NCI-H1694 treated with DMSO at 0.1 percent for 48 hours (cell line): ENCODE measurements at places on chromosomes 11 and 22.

DNA sequence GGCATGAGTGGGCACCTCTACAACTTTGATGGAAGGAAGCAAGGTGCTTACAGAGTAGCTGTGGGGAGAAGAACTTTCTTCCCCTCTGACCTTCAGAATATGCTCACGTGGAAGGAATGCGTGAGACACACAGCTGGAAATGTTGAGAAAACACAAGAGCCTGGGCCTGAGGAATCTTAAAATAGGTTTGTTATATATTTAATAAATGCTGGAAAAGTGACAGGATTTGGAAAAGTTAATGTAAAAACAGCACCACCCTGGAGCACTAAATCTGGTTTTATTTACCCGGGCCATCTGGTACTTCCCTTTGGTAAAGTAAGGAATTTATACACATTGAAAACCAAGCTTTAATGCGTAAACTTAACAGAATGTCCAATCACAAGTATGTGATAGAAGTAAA lies 14.0 kb upstream of the AMPD3 start:
- no peak for DNase-seq

- no peak for DNase-seq
These were observed 352.8 kb downstream of the SHANK2 start for GRCh38 chr11:70899616-70900015.

GRCh38 chr22:24848559-24849168 lies 42.7 kb downstream of the SGSM1 start:
- DNase-seq = no peak

DNA sequence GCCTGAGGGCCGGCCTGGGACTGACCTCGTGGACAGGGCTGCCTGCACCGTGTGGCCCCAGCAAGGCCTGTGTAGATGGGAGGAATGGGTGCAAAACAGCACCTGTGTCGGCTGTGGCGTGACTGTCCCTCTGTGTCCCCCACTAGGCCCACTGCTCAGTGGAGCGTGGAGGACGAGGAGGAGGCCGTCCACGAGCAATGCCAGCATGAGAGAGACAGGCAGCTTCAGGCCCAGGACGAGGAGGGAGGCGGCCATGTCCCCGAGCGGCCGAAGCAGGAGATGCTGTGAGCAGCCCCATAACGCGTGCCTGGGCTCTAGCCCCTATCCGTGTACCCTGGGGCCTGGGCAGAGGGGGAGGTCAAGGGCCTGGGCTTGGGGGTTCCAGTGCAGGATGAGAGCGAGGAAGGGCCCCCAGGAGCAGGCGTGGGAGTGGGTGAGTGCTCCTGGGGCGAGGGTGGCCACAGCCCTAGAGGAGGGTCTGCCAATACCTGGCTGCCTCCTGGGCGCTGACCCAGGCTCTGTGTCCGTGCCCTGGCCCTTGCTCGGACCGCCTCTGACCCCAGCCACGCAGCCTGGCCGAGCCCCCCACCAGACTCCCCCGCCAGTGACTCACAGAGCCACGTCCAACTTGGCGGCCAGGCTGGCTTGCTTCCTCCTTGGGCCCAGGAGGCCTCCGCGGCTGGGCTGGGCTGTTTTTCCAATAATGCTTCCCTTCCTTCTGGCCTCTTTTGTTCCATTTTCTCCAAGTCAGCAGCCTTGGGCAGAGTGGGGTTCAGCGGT lies 11.6 kb downstream of the PRR33 start:
- DNase-seq = no peak

- DNase-seq = no peak
These were observed 42.2 kb downstream of the FAT3 start for GRCh38 chr11:92266806-92267205.

DNA sequence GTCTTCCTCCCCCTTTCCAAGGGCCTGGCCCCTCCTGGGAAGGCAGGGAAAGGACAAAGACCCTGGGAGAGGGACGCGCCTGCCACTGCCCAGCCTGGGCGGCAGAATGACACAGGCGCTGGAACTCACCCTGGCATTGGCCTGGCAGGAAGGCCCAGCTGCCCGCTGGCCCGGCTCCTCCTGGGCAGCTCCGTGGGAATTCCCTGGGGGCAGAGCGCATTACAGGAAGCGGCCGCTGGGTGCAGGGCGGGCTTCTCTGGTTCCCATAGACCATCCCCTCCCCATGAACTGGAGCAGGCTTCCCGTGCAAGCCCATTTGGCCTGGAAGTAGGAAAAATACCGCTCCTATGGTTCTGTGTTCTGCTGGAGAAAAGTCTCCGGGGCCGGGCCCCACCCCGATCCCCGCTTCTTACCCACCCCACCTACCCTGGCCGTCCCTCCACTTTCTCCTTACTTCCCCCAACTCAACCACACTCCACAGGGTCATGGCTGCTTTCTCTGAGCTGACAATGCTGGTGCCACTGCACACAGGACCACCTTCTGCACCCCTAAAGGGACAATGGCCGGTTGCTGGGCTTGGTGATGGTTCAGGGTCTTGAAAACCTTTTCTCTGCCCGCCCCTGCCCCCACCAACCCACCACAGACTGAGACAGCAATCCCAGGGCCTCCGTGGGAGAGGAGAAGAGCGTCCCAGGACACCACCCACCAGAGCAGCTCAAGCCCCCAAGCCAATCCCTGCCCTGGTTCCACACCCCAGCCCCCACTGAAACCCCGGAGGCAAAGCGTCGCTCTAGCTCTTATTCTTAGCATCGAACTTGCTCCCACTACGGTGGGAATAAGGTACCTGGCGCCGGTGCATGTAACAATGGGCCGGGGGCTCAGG lies 58.9 kb downstream of the LINC01488 start:
- DNase-seq = no peak

- no peak for DNase-seq
These were observed 41.3 kb downstream of the CDKN1C start for GRCh38 chr11:2844116-2844842.

DNA sequence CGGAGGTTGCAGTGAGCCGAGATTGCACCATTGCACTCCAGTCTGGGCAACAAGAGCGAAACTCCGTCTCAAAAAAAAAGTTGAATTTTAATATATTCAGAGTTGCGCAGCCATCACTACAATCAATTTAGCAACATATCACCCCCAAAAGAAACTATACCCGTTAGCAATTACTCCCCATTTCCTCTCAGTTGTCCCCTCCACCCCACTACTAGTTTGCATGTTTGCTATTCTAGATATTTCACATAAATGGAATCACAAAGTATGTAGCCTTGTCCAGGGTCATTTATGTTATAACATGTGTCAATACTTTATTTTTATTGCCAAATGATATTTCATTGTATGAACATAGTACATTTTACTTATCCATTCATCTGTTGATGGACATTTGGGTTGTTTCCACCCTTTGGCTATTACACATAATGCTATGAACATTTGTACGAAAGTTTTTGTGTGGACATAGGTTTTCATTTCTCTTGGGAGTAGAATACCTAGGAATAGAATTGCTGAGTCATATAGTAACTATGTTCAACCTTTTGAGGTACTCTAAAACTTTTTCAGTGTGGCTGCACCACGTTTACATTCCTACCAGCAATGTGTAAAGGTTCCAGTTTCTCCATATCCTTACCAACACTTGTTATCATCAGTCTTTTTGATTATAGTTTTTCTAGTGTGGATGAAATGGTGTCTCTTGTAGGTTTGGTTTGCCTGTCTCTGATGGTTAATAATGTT lies 2.2 kb downstream of the ZNF143 start:
- DNase-seq = no peak

DNA sequence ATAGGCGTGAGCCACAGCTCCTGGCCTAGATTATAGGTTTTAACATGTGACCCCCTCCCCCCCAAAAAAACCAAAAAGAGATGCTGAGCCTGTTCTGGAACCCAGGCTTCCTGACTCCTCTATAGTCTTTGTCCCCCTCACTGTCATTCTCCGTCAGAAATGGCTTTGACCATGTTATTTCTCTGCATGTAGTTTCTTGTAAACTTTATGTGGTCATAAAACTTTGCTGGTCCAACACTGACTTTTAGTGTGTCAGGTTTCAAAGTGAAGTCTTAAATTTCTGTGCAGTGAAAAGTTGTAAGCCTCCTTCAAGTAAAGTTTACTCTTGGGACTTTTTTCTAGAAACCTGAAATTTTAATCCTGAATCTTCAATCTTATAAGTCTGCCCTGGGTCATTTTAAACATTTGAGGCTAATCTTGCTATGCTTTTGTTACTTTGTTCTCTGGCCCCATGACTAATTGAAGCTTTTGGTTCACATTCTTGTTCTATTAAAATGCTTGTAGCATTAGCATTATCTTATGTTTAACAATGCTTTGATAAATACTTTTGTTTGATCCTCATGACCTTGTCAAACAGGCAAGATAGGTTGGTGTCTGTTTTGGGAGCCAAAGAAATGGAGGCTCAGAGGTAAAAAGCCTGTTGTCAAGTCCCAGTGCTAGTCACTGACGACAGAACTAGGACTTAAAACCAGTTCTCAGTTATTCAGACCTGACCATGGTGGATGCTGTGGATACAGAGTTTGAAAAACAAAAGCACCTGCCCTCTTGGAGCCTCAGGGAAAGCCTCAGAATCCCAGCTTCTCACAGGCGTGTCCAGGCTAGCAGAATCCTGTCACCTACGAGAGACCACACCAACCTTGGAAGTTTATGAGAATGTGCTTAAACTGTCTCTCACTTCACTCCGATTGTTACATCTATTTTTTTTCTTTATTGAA lies 87.7 kb upstream of the HORMAD2 start:
- no peak for DNase-seq

GRCh38 chr22:44575381-44576268 lies 77.6 kb upstream of the RTL6 start:
- DNase-seq = no peak
